Ascending aorta (tissue), 2 donors: ENCODE measurements at places on chromosomes 6 and 20. TPM values are rescaled to one million over a fixed set of nuclear protein-coding genes. Genes with fewer than 3 reads are reported as not detected.

Gene ME1
- 8.4 TPM for total RNA-seq

Gene PDE10A
- 2.0 TPM for total RNA-seq

Gene HEY2
- 0.32 TPM for total RNA-seq

Gene MAS1
- total RNA-seq = not detected

Gene ZNF184
- total RNA-seq = 2.1 TPM

- no peak overlapping the region for H3K27ac ChIP-seq
- no peaks in the 10 kb centered on the region for H3K36me3 ChIP-seq
- no peaks in the 10 kb centered on the region for H3K4me1 ChIP-seq
- no peaks in the 10 kb centered on the region for H3K27me3 ChIP-seq
- no peak overlapping the region for H3K4me3 ChIP-seq
Measured at GRCh38 chr20:44780226-44780625, 30.1 kb downstream of the RIMS4 start.

- H3K4me3 ChIP-seq = no peak overlapping the region
- no peak for DNase-seq
- H3K36me3 ChIP-seq = no peaks in the 10 kb centered on the region
- no peak overlapping the region for H3K27ac ChIP-seq
Measured at GRCh38 chr6:28766426-28766825, 157.4 kb downstream of the TRIM27 start.

- no peak for DNase-seq
- no peaks in the 10 kb centered on the region for H3K36me3 ChIP-seq
- H3K4me1 ChIP-seq = no peaks in the 10 kb centered on the region
Measured at GRCh38 chr6:93036835-93037234, 382.5 kb downstream of the EPHA7 start.

- peak within 1 kb of the TSS; percentile 83 for H3K27ac ChIP-seq
- peaks cover 6% of the 10 kb centered on the region for H3K27me3 ChIP-seq
- DNase-seq = peak; percentile 71
- no peaks in the 10 kb centered on the region for H3K36me3 ChIP-seq
- H3K4me3 ChIP-seq = peak within 1 kb of the TSS; percentile 65
Measured at GRCh38 chr20:2692036-2692885, at the start of gene EBF4. Gene EBF4 (plus strand): TSS chr20:2692780. CDS start chr20:2693646, 866 bp downstream.

DNA sequence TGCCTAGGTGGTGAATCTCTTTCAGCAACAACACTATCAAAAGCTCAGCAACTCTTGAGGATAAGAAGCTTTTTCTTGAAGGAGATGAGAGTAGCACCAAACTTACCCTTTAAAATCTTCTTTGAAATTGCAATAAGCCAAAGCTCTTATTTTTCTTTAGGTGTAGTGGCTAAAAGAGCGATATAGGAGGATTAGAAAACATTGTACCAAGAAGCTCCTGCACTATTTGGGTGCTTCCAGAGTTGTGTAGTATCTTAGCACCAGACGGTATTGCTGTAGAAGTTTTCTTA lies 1.2 kb downstream of the FUT9 start:
- no peak overlapping the region for H3K4me3 ChIP-seq
- no peak for DNase-seq
- no peaks in the 10 kb centered on the region for H3K4me1 ChIP-seq
- H3K27ac ChIP-seq = no peak overlapping the region
- no peaks in the 10 kb centered on the region for H3K27me3 ChIP-seq

- H3K27ac ChIP-seq = peak overlapping the region; percentile 92
- no peaks in the 10 kb centered on the region for H3K36me3 ChIP-seq
- no peaks in the 10 kb centered on the region for H3K27me3 ChIP-seq
- H3K4me1 ChIP-seq = peaks cover 3% of the 10 kb centered on the region
Measured at GRCh38 chr20:50821994-50822393, 27.1 kb downstream of the BCAS4 start.

- H3K4me3 ChIP-seq = no peak overlapping the region
- no peak overlapping the region for H3K27ac ChIP-seq
- H3K27me3 ChIP-seq = no peaks in the 10 kb centered on the region
- no peaks in the 10 kb centered on the region for H3K36me3 ChIP-seq
- no peaks in the 10 kb centered on the region for H3K4me1 ChIP-seq
Measured at GRCh38 chr6:126905917-126906316, 212.6 kb upstream of the RSPO3 start.

DNA sequence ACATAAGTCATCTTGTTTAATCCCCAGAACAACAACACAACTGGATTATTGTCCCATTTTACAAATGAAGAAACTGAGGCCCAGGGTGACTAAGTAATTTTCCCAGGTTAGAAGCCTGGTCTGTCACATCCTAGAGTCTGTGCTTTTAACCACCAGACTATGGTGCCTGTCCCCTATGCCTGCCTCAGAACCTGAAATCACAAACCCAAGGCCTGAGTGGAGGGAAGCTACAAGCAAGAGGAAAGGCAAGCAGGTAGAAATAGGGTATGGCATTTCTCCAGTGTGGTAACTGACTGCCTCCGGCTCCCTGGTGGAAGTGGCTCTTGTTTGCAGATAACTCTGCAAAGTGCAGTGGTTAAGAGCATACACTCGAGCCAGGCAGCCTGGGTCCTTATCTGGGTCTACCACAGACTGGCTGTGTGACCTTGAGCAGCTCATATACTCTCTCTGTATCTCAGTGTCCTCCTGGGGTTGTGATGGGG lies 2.5 kb downstream of the TMEM63B start:
- no peak for DNase-seq
- H3K4me1 ChIP-seq = no peaks in the 10 kb centered on the region
- H3K36me3 ChIP-seq = no peaks in the 10 kb centered on the region
- no peak overlapping the region for H3K27ac ChIP-seq
